ENCODE measurements at places on chromosomes 7 and 10. TPM values are rescaled to one million over a fixed set of nuclear protein-coding genes. Genes with fewer than 3 reads are reported as not detected.
A peak's percentile ranks its signal among the peaks of the same experiment; 100 is the strongest.

GRCh38 chr7:131302876-131303707, 24.6 kb upstream of the MKLN1 start:
- no peak for DNase-seq

DNA sequence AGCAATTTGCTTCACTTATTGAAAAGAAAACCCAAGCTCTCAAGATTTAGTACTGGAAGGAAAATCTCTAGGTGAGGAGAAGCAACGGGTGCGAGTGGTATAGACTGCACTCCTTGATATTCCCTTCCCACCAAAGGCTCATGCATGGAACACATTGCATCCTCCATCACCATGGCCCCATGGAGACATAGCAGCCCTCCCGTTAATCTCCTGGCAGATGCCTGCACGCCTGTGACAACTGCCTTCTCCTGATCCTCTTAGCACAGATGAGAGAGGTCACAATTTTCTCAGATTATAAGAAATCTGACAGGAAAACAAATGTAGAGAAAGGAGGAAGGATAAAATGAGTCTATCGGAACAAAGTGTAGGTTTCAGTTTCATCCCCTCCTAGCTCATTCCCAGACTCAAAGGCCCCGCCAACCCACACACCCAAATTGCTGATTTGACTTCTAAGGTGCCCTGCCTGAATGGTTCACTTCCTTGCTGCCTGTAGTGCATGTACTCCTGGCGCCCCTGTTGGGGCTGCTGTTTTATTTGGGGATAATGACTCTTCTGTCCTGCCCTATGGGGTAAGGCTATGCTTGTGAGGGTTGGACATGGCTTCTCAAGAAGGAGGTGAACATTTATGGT, 50.0 kb downstream of the PLXNA4 start:
- DNase-seq = no peak

DNA sequence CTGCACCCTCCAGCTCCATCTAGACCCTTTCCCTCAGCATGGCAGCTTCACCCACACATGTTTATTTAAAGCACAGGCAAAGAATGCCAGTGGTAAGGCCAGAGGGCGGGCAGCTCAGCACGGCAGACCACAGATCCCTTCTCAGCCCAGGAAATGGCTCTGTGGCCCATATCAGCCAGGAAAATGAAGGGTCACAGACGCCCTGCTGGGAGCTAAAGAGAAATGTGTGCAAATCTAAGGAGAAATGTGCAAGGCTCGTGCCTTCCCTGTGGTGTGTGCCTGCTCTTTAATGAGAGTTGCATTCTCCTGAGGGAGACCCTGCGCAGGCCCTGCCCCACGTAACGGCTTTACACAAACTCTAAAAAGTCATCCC, 23.0 kb downstream of the PTPRN2 start:
- no peak for DNase-seq

GRCh38 chr10:7944215-7944480, 110.3 kb upstream of the GATA3 start:
- DNase-seq = no peak

GCC1 gene
- 12.1 TPM for total RNA-seq

ZNF398 gene
- 17.3 TPM for total RNA-seq

GNGT1 gene
- total RNA-seq = not detected

DNA sequence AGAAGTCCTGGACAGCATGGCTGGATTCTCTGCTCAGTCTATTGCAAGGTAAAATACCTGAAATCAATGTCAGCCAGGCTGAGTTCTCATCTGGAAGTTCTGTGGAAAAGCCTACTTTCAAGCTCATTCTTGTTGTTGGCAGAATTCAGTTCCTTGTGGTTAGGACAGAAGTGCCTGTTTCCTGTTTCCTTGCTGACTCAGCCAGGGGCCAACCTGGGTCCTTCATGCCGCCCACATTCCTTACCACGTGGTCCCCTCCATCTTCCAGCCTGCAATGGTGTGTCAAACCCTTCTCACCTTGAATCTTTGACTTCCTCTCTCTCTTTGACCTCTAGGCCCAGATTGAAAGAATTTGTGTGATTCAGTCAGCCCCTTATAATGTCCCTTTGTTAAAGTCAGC, 197.1 kb upstream of the STK17A start:
- DNase-seq = no peak

- no peak for DNase-seq
These were observed 639.2 kb downstream of the KCNMA1 start for GRCh38 chr10:76998451-76998850.

- no peak for DNase-seq
These were observed 312.1 kb upstream of the KAT6B start for GRCh38 chr10:74514322-74514721.

DNA sequence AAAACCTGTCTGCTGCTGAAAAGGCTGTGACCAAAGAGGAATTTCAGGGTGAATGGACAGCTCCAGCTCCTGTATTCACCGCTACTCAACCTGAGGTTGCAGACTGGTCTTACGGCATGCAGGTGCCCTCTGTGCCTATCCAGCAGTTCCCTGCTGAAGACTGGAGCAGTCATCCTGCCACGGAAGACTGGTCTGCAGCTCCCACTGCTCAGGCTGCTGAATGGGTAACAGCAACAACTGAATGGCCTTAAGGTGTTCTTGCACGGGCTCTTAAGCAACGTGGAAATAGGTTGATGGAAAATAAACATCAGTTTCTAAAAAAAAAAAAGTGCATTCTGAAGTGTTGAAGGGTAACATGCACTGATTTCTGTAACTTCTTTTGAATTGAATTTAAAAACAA, 82.3 kb downstream of the DAGLB start:
- no peak for DNase-seq

HOXA7 gene
- 1.4 TPM for total RNA-seq

DNA sequence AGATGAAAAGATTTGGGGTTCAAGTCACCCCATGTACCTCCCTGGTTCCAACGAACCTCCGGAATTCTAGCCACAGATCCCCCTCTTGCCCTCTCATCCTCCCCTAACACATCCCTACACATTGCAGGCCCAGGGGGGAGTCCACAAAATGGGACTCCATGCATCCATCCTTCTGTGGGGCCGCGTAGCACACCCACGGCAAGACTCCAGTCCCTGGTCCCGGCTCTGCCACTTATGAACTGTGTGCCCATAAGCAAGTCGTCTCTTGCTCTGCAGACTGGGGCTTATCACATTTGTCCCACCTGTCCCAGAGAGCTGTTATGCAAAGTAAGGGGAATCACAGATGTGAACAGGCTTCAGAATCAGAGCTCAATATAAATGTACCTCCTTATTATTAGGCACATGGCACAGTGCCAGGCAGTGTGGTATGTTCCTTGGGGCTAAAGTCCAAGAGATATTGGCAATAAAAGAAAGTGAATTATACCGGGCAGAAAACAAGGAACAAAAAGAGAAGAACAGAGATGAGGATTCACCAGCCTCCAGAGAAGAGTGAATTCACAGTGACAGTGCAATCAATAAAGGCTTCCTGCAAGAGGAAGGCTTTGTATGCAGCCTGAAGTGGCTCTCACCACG, 73.9 kb downstream of the KCNMA1 start:
- DNase-seq = no peak

- no peak for DNase-seq
These were observed 399.0 kb downstream of the GRID1 start for GRCh38 chr10:85967594-85967993.

RTKN2 gene
- 0.12 TPM for total RNA-seq

DNA sequence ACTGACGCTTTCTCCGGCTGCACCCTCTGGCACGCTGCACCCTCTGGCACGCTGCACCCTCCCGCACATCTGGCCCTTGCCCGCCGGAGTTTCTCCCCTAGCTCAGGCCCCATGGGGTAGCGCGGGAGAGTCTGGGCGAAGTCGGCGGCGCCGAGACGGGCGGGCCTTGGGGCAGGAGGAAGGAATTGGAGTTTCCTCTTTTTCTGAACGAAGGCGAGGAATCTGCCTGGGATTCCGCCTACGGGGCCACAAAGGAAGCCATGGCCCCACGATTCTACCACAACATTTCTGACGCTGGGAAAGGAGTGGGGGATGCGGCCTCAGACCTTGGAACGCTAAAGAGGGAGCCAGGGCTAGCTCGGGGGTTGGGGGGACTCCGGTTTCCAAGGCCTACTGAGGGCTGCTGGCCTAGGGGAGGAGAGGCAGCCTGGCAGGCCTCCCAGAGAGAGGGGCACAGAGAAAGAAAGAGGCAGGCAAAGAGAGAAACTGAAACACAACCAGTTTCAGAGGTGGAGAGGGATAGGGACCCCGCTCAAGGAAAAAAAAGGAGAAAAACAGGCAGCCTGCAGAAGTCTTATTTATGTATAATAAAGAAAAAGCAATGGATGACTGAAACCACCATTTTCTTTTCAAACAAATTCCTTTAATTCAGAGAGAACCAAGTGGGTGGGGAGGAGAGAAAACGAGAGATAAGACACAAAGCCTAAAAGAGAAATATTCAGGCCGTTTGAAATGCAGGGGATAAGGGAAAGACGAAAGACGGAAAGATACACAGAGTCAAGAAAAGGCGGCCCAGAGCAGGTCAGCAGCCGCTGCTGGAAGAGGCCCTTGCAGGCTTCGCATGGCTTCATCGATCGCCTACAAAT, 4.3 kb downstream of the TLX1 start:
- DNase-seq = no peak

- DNase-seq = peak; percentile 54
These were observed 17.9 kb upstream of the AGK start for GRCh38 chr7:141533149-141533949.

GRCh38 chr10:129365767-129366402, 101.2 kb upstream of the MGMT start:
- DNase-seq = no peak

DNA sequence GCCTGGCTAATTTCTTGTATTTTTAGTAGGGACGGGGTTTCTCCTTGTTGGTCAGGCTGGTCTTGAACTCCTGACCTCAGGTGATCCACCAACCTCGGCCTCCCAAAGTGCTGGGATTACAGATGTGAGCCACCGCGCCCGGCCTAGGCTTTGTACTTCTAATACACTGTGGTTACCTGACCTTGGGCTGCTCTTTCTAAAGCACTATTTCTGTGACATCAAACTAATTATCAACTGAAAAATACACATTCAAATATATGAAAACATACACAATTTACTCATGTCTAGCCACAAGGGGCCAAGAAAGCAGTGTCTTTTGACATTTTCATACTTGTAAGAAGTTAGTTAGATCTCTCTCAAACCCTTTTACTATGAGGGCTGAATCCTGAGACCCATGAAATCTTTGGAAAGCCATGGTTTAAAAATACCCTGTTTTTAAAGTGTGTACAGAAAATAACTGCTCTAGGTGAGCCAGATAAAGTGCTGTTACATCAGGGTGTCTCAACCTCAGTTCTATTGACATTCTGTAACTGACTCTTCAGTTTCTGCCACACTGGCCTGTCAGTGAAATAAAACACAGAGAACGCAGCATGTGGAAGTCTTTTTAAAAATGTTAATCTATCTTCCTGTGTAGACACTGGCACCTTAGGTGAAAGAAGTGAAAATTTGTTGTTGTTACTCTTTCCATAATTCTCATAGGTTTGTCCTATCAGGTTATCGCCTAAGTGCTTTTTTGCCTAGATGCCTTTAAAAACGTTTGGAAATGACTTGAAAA, 58.8 kb downstream of the CREM start:
- no peak for DNase-seq

KIAA1217 gene
- 23.0 TPM for total RNA-seq

DMBT1 gene
- total RNA-seq = 0.15 TPM

UNC5B gene
- 48.0 TPM for total RNA-seq

- no peak for DNase-seq
These were observed 668.6 kb downstream of the NRG3 start for GRCh38 chr10:82543631-82544030.

ECHDC3 gene
- total RNA-seq = 13.1 TPM

- DNase-seq = no peak
These were observed 2.2 kb downstream of the IFT22 start for GRCh38 chr7:101319401-101319800.

GRCh38 chr10:114103284-114103683, 59.6 kb downstream of the ADRB1 start:
- no peak for DNase-seq

GRCh38 chr10:34791947-34792346, 23.1 kb downstream of the PARD3 start:
- DNase-seq = no peak

MBL2 gene
- not detected for total RNA-seq

CRTAC1 gene
- 19.5 TPM for total RNA-seq
